ENCODE measurements at places on chromosomes 13 and 19. TPM values are rescaled to one million over a fixed set of nuclear protein-coding genes. Genes with fewer than 3 reads are reported as not detected.
A peak's percentile ranks its signal among the peaks of the same experiment; 100 is the strongest.

DNA sequence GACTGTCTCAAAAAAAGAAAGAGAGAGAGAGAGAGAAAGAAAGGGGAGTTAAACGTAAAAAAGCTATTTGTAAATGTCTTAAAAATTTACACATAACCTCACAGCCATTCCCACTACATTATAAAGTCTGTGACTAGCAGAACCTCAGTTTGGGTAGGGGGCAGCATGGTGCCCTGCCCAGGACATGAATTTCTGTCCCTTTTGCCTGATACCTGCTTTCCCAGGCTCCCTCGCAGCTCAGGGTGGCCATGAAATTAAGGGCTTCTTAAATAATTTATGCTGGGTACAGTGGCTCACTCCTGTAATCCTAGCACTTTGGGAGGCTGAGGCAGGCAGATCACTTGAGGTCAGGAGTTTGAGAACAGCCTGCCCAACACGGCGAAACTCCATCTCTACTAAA lies 4.8 kb downstream of the IFNL1 start:
- DNase-seq = no peak

GRCh38 chr19:39915848-39916215 lies 18.6 kb downstream of the FCGBP start:
- DNase-seq = no peak

- DNase-seq = peak; percentile 52
These were observed 20.9 kb upstream of the C1QTNF9B start for GRCh38 chr13:23918208-23918607.

- peak; percentile 13 for DNase-seq
These were observed 45.4 kb upstream of the MYCBP2 start for GRCh38 chr13:77372275-77372674.

PODNL1 gene
- total RNA-seq = 2.1 TPM

DNA sequence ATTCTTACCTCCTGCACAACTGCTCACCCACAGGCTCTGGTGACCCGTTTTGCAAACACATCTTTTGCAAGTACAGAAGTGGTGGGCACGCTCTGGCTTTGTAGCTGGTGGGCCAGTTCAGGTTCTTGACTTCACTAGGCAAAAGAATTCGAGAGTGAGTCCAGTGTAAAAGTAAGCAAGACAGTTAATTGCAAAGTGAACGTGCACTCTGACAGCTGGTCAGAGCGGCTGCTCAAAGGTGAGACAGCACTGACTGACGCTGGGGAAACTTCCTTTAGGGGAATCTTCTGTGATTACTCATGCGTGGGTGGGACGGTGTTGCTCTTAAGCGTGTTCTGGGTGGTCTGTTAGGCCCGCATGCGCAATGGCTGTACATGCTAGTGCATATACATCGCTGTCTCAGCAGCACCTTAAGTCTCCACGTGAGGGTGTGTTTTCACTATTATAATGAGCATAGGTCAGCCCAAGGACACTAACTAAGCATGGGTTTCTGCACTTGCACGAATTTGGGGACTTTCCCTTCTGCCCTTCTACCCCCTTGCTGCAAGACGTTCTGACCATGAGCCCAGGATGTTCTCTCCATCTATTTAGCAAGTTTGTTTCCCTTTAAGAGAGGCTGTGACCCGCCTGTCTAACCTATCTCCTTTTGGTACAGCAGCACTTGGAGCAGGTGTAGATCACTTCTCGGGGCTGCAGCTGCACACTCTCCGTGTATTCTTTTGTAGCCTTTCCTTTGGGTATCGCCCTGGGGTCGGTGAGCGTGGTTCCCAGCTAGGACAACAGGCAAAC lies 30.2 kb upstream of the CD33 start:
- DNase-seq = no peak

DNA sequence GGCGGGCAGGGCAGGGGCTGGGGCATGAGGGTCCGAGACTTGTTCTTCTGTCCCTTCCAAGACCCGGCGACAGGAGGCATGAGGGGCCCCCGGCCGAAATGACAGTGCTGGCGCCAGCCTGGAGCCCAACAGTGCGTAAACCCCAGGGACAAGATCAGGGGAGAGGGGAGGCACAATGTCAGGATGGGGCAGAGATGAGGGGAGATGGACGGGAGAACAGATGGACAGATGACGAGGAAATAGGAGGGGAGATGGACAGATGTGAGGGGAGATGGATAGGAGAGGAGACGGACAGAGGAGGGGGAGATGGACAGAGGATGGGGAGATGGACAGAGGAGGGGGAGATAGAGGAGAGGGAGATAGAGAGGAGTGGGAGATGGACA lies 518 bp downstream of the FLT3LG start:
- DNase-seq = no peak

- DNase-seq = no peak
These were observed 82.5 kb downstream of the TSHZ3 start for GRCh38 chr19:31266731-31267130.

MYH14 gene
- total RNA-seq = not detected

PEX11G gene
- 3.9 TPM for total RNA-seq

DNA sequence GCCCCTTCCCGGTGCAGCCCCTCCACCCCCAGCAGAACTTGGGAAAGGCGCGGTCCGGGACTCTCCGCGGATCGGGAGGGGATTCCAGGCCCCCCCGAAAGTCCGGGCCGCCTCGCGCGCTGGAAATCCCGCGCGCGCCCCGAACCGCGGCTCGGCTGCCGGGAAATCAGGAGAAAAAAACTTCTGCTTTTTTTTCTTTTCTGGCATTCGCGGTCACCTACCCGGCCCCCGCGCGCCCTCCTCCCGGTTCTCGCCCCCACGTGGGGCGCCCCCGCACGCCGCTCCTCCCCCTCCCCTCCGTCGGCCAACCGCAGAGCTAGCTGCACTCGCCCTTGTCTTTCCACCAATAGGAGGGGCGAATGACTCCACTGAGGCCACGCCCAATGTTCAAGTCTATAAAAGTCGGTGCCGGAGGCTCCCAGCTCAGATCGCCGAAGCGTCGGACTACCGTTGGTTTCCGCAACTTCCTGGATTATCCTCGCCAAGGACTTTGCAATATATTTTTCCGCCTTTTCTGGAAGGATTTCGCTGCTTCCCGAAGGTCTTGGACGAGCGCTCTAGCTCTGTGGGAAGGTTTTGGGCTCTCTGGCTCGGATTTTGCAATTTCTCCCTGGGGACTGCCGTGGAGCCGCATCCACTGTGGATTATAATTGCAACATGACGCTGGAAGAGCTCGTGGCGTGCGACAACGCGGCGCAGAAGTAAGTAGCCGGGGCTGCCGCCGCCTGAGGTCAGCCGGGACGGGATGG lies at the start of gene GADD45B:
GADD45B (plus strand) TSS at position 426 of the 749 bp plus-strand sequence; CDS start at position 658, 232 bp downstream.
- peak; percentile 96 for DNase-seq

DNA sequence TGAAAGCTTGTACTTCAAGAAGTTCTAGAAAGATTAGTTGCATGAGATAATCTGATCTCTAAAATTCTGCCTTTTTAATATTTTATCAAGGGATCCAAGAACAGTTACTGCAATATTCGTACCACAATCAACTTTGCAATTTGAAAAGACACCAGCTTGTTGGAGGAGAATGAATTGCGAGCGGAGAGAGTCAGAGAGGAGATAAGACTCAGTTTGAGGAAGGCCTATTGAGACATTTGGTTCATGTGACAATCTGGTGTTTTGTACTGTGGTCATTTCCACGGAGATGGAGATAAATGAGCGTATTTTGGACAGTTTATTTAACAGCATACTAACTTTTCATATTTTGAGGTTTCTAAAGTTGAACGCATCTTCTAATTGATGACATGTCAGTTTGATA lies 1276.0 kb downstream of the EFNB2 start:
- no peak for DNase-seq

GFY gene
- total RNA-seq = not detected

- no peak for DNase-seq
These were observed 72.4 kb downstream of the STK24 start for GRCh38 chr13:98504371-98504963.

DNA sequence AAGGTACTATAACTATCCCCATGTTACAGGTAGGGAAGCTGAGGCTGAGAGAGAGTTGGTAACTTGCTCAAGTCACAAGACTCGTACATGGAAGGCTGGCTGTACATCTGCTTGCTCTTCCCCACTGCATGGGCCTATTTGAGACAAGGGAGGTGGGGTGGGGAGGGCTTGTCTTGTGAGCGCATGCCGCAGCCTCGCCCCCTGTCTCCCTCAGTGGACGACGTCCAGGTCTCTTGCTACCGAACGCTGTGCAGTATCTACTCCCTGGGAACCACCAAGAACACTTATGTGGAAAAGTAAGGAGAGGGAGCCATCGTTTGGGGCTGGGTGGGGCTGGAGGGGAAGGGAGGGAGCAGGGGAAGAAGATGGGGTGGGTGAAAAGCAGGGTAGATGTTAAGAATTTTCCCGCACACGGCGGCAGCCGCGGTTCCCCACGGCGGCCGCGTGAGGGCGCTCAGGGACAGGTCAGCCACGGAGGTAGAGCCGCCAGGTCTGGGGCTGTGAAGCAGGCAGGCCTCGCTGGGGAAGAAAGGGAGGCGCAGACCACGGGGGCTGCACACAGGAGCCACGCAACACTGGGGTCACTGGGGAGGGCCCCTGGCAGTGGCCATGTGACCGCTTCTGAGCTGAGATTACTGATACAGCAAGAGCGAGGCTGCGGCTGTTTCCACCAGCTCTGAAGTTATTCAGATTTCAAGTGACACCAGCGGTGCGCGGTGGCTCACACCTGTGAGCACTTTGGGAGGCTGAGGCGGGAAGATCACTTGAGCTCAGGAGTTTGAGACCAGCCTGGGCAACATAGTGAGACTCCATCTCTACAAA lies 81.5 kb downstream of the RYR1 start:
- DNase-seq = peak; percentile 39

LRRC63 gene
- under 0.01 TPM for total RNA-seq

DNA sequence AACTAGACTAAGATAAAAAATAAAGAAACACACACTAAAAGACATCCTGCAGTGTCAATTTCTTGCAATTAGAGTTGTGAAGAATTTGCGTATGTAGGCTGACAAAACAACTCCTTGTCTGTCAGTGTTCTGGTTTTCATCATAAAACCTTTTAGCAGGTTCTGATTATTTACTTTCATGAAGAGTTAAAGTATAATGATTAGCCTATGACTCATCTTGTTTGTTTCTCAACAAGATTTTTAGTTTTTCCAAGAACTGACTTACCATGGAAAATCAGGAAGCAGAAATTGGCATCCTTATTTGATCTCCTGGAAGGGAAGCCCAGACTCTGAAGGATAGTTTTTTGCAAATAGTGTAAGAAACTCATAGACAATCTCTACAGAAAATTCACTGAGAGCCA lies 848.7 kb upstream of the PCDH9 start:
- no peak for DNase-seq

DNA sequence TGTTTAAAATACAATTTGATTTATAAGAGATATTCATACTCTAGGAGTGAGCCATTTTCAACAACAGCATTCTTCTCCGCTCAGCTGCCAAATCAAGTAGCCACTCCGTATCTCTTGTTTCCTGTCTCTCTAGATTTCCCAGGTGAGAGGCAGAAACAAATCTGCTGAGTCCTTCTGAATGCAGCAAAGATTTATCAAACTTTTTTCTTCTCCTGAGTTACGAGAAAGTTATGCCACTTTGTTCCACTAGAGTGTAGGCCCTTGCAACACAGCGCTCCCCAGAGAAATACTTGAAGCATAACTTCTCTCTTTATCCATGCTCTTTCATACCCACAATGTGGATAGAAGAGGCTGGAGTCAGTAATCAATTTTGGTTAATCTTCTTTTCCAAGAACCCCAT lies 1960.8 kb downstream of the OLFM4 start:
- DNase-seq = no peak

DNA sequence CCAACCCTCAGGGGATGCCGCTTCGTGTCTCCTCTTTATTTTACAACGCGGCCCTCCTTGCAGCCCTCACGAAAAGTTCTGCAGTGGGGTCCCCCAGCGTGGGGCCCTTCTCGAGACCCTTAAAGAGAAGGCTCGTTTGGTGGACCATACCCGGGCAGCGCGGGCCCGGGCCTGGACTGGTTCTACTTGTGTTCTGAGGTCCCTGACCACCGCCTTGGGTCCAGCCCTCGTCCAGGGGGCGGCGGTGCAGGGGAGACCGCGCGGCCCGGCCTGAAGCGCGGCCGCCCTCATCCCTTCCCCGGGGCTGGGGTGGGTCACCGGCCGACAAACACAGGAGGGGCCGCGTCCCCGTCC lies 400 bp upstream of the SERP2 start:
- DNase-seq = no peak

SBK2 gene
- total RNA-seq = not detected

HDGFL2 gene
- 51.2 TPM for total RNA-seq

GRCh38 chr13:43918636-43919035 lies 38.9 kb downstream of the LACC1 start:
- DNase-seq = no peak

FBXO17 gene
- 26.7 TPM for total RNA-seq

GRCh38 chr13:25111585-25111956 lies 15.6 kb downstream of the PABPC3 start:
- no peak for DNase-seq

GRCh38 chr13:73556902-73557301 lies 498.1 kb downstream of the KLF5 start:
- no peak for DNase-seq

RASAL3 gene
- total RNA-seq = not detected

ZNF14 gene
- 7.9 TPM for total RNA-seq

GRCh38 chr19:45151821-45152503 lies 8.8 kb downstream of the NKPD1 start:
- no peak for DNase-seq

DNA sequence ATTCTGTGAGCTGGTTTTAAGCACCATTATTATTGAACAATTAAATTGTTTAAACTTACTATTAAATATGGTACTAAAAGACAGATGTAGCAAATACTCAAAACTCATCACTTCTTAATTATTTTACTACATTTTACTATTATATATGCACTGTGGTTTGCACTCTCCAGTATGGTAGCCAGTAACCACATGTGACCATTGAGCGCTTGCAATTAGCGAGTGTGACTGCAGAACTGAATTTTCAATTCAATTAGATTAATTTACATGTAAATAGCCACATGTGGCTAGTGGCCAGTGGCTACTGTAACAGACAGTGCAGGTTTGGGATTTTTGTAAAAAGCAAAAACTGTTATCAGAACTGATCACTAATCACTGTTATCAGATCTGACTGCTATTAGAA lies 208.2 kb upstream of the SOX21 start:
- no peak for DNase-seq

DNA sequence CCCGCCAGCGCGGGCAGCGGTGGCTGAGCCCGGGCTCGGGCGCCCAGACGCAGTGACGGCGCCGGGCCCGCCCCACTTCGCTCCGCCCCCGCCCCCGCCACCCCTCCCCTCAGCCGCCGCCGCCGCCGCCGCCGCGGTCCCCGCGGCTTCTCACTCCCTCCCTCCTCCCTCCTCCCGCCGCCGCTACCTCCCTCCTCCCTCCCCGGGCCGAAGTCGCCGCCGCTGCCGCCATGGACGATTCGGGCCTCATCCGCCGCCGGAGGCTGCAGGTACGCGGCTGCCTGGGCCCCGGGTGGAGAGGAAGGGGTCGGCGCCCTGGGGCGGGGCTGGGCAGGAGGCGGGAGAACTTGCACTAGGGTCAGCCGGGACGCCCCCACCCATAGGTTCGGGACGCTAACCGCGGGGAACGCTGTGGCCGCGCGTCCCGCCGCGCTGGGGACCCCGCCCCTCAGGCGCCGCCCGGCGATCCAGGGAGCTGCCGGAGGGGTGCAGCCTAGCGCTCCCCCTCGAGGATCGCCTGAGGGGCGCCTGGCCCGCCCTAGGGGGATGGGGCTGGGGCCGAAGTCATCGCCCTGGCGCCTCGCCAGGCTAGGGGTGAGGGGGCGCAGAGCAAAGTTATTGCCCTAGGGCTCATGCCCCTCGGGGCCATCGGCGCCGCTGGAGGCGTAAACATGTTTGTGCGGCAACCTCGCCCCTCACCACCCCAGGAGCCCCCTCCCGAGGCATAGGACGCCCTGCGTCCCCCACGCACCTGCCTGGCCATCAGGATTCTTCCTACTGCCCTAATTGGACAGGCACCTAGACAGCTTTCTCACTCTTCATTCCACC lies 427 bp downstream of the RTBDN start:
- DNase-seq = no peak

HRC gene
- not detected for total RNA-seq

ZSCAN1 gene
- total RNA-seq = under 0.01 TPM
